Iris pigment epithelial cell (primary cell): ENCODE measurements at places on chromosomes 5 and 9.

DNA sequence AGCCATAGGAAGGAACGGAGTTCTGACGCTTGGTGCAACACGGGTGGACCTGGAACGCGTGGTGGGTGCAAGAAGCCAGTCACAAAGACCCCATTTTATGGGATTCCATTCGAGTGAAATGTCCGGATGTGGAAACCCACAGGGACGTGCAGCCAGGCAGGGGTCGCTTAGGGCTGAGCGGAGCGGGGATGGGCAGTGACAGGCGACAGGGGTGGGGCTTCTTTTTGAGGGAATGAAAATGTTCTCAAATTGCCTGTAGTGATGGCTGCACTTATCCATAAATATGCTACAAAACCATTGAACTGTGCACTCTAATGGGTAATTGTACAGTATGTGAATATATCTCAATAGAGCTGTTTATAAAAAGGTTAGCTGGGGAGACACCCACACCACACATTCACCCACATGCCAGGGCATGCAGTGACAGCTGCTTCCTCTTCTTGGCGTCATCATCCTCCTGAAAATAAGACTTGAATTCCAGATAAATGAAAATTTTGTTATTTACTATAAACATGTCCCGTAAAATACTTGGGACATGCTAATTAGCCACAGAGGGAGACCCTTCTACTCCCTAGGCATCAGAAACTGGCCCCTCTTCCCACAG lies 71.3 kb upstream of the OLFM1 start:
- no peak for DNase-seq

- DNase-seq, result peak; percentile 31
Observed at GRCh38 chr5:82417776-82418607, 139.8 kb upstream of the RPS23 start.

- DNase-seq, result no peak
Observed at GRCh38 chr9:109950710-109951443, 170.9 kb downstream of the PALM2AKAP2 start.

DNA sequence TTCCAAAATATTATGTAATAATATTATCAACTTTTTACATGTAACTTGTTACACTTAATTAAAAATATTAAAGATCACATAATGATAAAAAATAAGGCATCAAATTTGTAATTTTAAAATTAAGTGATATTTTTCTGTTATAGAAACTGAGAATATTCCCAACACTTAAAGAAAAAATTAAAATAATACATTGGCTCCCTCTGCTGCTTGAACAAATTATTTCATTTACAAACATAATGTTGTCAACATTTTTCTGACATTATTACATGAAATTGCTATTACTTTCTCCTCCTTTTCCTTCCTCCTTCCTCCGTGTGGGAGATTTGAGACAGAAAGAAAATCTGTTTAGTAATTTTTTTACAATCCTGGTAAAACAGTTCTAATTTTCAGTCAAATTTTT lies 42.3 kb downstream of the RNF180 start:
- DNase-seq, result peak; percentile 20

DNA sequence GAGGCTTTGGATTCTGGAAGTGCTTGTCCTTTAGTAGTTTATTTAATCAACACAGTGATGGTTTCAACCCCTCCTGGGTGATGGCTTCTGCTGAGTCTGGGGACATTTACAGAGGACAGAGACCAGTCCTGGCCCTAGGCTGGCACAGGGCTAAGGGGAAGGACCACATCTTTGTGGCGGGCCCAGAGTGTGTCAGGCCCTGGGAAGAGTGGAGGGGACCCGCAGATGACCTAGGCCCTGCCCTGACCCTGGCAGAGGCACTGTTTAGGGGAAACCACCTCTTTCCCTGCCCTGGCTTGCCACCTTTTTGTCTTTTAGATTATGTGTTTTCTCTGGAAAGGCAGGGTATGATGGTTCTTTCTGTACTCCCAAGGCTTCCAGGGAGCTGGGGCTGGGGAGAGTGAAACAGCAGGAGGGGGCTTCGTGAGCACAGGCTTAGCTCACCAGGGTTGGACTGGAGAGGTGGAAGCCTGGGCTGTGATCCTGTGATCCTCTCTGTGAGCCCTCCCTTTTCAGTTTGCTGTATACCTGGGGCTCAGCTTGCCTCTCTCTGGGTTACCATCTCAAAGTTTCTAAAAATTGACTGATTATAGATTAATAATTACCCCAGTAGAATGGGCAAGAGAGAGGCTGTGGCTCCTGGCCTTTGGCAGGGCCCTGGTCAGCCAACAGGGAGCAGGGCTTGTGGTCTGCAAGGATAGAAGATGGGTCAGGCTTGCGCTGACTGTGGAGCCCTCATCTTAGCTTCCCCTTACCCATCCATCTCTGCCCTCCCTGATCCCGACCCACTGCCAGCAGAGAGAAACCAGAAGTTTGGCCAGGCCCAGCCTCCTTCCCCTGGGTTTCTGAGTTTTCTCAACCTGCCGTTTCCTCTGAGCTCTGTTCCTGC lies 1.7 kb upstream of the SYNPO start:
- no peak for DNase-seq

DNA sequence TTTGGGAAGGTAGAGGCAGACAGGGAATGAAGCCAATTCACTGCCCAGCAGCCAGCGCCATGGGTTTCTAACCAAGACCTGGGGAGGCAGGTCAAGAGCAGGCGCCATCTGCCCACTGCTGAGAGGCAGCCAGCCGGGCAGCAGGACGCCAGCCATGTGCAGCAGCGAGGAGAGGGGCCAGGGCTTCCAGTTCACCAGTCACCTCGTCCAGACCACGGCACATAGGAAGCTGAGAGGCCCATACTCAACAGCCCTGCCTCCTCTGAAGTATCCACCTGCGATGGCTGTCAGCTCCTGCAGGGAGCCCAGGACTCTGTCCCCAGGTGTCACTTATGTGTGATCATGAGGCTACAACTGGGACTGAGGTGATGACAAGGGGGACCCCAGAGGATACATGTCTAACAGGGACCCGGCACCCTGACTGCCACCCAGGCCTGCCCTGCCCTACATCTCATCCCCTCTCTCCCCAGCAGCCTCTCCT lies 30.1 kb downstream of the IPPK start:
- DNase-seq, result no peak

GRCh38 chr5:44933686-44934085 lies 124.9 kb downstream of the MRPS30 start:
- no peak for DNase-seq

DNA sequence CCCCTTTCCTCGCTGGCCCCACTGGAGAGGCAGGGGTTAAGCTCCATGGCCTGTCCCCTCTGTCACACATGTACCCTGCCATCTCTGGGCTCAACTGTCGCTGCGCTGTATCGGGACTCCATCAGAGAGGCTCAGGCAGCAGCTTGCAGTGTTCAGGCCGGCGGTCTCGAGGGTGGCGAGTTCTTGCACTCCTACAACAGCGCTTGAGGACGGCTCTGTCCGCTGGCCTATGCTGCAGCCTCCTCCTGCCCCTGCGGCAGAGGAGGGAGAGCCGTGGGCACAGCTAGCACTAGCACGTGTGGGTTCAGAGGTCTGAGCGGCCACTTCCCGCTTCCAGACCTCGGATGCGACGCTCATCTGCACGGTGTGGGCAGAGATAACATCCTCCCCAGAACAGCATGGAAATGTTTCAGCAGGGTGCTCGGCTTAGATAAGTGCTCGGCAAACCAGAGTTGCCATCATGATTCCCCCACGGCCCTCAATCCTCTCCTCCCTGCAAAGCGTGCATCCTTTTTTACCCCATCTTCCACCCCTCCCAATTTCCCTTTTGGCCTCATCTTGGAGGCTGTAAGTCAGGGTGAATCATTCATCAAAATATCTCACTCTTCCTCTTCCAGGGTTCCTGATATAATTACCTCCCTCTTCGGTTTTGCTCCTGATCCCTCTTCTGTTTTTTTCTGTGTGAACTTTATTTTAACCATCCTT lies 41.9 kb upstream of the FUBP3 start:
- no peak for DNase-seq

- DNase-seq, result no peak
Observed at GRCh38 chr9:27489087-27489876, 34.8 kb upstream of the IFNK start.

DNA sequence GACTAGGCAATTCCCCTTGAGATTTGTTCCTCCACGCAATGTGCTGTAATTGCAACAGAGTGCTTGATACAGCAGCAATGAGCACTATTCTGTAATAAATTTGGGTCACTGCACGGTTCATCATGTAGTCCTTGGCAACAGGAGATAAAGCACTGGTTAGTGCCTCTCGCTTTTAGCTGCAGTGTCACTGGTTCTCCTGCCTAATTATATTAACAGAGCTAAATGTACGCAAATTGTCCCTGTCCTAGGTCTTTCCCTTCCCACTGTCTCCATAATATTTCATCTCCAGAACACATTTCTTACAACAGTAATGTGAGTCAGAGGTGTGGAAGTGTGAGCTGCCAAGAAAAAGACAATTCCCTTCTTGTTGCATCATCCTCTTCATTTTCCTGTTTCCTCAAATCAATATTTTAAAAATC lies 553.1 kb downstream of the ZNF608 start:
- DNase-seq, result peak; percentile 58

- no peak for DNase-seq
Observed at GRCh38 chr9:21804331-21804730, 1.9 kb downstream of the MTAP start.

DNA sequence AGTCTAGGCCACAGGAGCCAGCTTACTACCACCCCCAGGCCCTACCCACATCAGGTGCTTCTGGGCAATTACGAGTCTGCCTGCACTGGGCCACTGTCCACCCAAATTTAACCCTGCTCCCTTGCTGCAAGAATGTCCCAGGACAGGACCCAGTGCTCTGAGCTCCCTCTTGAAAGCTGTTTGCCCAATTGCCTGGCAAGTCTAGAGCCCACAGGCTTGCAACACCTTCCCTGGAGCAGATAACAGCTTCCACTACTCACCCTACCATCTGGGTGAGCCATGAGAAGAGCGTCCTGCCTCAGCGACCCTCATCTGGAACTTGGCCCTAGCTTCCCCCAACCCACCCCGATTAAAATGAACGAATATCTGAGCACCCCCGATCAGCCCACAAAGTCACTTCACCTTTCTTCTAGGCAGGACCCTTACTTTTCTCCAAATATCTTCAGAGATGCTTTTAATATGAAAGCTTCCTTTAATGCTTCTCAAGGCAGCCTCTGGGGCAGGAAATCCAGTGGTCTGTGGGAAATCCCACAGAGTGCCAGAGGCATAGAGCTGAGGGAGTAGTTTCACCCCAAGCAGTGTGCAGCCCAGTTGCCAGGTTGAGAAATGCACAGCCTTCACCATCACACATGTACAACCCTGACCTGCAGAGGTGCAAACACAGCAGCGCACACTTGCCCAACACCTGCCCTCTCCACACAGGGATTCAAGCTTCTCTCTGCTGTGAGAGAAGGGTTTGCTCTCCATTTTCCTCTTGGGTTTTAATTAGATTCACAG lies 10.6 kb downstream of the ACSL6 start:
- no peak for DNase-seq

GRCh38 chr9:9913276-9913832 lies 699.4 kb downstream of the PTPRD start:
- DNase-seq, result no peak

DNA sequence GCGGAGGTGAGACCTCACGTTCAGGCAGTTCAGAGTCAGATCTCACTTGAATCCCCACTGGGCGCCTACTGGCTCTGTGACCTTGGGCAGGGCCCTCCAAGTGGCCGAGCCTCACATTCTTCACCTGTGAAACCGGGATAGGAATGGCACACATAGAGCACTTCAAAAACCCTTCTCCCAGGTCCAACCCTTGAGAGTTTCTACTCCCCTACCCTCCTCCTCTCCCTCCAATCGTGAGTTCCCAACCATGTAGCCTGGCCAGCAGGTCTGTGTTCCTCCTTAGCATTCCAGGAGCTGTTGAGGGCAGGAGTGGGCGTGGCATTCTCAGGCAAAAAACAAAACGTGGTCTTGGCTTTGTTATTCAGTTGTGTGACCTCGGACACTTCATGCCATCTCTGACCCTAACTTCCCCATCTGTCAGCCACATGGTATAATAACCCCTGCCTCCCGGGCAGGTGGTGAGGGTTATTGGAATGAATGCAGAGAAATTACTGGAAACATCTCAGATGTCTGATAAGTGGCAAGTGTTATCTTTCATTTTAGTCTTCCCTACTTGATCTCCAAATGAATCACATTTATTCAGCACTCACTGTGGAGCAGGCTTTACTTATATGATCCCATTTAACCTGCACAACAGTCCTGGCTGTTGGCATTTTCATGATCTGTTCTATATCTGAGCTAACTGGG lies 112.8 kb upstream of the BOD1 start:
- no peak for DNase-seq

DNA sequence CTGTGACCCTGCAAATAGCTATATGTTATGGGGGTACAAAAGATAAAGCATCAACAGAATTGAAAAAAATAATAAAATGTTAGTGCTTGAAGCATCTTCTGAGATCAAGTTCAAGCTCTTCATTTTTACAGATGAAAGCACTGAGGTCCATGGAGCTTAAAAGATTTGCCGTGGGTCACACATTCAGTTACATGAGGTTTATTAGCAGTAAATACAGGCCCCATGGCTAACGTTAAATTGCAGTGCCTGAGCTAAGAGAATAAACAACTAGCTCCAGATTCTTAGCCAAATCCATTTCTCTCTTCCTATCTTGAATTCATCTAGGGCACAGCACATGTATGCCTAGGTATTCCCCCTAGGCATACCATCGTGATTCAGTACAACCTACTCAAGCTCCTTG lies 2052.7 kb upstream of the C9orf72 start:
- DNase-seq, result no peak

DNA sequence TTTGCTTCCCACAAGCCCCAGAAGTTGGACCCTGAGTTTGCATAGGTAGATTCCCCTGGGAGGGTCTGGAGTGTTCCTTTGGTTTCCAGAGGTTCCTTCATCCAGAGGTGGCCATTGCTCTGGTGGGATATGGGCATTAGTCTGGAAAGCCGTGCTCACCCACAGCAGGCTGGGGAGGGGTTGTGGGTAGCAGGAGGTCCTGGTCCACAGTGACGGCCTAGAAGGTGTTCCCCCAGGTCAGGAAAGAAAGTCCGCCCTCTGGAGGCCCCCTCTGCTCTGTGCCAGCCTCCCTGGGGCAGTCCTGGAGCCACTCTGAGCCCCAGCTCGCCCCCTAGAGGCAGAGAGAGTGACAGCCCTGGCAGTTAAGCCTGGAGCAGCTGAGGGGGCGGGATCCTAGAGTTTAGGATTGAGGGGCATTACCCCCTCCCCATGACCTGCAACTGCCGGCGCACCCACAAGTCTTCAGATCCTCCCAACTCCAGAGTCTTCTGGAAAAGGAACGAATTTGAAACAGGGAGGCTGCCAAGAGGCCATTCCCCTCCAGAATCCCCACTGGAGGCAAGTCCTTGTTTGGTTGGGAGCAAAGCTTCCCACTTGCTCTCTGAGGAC lies 36.8 kb downstream of the NDST1 start:
- DNase-seq, result peak; percentile 41

- no peak for DNase-seq
Observed at GRCh38 chr5:142210864-142211412, 102.4 kb downstream of the NDFIP1 start.
